CD4-positive, alpha-beta T cell treated with Interleukin-1 beta for 1 hour (primary cell): ENCODE measurements at places on chromosomes 16 and 17.

- no peak for DNase-seq
Measured at GRCh38 chr16:64808474-64808873, 313.4 kb downstream of the CDH11 start.

GRCh38 chr16:89201439-89202377 is 1.4 kb upstream of the SLC22A31 start:
- DNase-seq, result peak; percentile 80

GRCh38 chr16:1154291-1154886 is 1.5 kb downstream of the CACNA1H start:
- DNase-seq, result no peak

DNA sequence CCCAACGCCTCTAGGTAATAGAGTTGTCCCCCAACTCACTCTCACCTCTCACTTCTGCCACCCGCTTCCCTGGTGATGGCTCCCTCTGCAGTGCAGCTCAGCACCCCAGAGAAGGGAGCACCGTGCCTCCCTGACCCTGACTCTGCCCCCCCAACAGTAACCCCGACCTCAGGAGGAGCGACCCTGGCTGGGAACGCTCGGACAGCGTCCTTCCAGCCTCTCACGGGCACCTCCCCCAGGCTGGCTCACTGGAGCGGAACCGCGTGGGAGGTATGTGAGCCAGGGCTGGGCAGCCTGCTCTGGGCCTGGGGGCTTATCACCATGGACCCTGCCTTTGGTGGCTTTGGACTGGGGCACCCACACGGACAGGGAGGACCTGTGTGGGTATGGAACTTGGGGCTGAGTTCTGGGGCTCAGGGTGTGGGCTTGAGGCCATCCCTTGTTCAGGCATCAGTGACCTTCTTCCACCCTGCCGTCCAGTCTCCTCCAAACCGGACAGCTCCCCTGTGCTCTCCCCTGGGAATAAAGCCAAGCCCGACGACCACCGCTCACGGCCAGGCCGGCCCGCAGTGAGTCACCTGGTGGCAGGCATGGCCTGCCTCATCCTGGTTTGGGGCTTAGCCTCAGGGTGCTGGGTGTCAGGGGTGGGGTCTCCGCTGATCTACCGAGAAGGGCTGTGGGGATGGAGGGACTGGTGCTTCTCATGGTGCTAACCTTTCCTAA is 6.7 kb upstream of the C17orf107 start:
- DNase-seq, result no peak

GRCh38 chr16:4494746-4495490 is 18.7 kb downstream of the HMOX2 start:
- no peak for DNase-seq

GRCh38 chr17:64682261-64683181 is 20.4 kb upstream of the SMURF2 start:
- no peak for DNase-seq

DNA sequence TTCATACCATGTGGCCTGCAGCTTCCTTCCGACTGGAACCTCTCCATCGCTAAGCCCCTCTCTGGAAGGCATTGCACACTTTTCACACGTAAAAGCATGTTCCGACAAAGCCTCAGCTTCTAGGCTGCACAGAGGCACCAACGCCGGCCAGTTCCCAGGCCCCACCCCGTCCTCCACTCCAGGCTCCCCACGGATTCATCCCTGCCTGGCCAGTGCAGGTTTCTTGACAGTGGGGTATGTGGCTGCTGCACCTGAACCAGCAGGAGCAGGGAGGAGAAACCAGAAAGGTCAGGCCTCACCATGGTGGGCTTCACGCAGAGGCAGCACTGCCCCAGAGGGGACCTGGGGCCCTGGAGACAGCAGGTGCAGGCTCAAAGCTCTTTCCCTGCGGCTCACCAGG is 14.2 kb downstream of the TIMM22 start:
- no peak for DNase-seq

GRCh38 chr16:22813223-22813947 is 577 bp upstream of the HS3ST2 start:
- DNase-seq, result no peak

GRCh38 chr17:67615736-67616135 is 102.0 kb upstream of the NOL11 start:
- no peak for DNase-seq

DNA sequence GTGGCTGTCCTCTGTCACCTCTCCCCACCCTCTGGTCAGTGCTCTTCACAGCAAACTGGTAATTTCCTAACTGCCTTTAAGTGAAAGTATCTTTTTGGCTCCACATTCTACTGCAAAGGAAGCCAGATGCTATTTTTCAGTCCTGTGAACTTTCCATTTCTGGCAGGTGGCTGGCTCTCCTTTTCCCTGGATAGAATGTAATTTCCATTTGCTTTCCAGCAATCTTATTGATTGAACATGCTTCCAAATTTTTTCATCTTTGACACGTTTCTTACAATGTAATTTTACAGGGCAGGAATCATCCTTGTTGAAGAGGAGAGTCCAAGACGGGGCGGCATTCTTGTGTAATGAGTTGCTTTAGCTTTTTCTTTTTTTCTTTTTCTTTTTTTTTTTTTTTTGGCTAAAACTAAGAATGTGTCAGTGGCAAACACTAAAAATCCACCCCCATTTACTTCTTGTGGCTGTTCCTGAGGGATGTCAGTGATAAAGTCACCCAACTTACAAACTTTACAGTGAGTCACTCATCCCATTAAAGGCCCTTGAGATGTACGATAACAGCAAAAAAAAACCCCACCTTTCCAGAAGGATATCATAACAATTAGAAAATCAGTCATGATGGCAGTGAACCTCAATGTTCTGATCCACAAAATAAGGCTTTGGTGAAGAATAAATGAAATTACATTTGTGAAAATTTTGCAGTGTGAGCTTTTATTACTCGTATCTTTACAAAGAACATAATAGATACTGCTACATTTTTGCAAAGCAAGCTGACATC is 29.4 kb upstream of the PRKCA start:
- no peak for DNase-seq

DNA sequence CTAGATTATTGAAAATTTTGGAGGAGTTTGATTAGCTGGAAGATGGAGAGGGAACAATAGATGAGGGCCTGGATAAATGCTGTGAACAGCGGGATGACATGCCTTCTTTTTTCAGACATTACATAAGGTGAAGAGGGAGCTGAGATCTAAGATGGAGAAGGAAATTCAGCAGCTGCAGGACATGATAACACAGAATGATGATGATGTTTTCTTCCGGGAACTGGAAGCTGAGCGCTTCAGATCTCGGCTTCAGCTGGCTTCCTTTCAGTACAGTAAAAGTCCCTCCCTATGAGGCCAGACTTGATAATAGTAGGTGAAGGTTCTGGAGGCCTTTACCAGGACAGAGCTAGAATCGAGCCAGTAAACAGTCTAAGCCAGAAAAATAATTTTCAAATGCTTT is 30.7 kb downstream of the CEP95 start:
- DNase-seq, result no peak

DNA sequence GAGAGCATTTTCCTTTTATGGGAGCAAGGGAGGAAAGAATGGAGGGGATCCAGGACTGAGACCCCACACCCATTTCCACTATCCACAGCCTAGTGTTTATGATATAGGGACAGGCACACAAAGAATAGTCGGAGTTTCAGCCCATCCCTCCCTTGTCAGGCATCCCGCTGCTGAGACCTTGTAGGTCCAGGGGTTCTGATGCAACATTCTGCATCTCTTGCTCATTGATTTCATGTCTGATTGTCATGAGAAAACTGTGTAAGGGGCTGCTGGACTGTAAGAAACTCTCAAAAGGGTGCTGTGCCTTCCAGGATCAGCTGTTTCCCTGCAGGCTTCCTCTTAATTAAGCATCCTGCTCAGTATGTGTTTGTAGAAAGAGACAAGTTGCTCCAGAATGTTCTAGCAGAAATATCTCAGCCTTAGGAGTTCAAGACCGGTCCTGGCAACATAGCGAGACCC is 5.3 kb upstream of the POLR3E start:
- DNase-seq, result no peak
